ENCODE measurements at places on chromosomes 5 and 9. TPM values are rescaled to one million over a fixed set of nuclear protein-coding genes. Genes with fewer than 3 reads are reported as not detected.

DNA sequence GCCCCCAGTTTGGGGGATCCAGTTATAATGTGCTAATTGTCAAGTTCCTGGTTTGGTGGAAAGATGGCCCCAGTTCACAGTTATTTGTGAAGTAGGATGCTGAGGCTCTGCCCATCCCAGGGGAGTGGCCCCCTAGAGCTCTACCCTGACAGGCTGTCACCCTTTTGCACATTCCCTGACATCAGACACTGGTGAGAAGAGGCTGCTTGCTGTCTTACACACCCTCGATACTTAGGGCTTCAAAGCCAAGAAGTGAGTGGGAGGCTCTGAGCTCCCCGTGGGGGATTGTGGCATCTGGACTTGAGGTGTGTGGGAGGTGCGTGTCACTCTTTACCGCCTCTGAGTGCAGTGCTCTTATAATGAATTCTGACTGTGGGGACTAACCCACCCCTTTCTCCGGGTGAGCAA, 168.5 kb downstream of the DOCK2 start:
- peak; percentile 76 for DNase-seq

The ST8SIA4 gene
- total RNA-seq = 61.3 TPM

DNA sequence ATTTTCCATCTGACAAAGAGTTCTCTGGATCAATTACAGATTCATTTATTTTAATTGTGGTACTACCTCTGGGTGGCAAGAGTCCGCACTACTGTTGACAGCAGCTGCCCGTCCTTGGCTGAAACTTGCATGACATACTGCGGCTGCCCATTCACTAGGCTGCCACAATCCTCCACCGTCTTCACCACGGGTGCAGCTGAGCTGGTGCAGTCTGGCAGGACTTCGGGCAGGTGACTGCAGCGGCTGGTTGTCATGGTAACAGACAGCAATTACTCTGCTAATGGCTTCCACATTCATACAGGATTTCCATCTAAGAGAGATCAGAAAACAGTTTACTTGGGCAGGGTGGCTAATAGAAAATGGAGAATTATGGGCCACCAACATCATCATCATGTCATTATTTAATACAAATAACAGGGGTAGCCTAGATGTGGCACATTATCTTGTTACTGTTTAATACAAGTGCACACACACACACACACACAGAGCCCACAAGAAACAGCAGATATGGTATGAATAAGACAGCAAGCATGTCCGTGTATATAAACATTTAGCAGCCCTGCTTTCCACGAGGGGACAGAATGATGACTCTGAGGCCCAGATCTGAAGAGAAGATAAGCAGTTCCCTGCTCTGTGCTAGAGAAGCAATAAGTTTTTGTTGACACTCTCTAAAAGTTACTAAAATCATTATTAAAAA, 112.3 kb downstream of the MARCHF3 start:
- no peak for DNase-seq

The RAI14 gene
- total RNA-seq = 2.6 TPM

DNA sequence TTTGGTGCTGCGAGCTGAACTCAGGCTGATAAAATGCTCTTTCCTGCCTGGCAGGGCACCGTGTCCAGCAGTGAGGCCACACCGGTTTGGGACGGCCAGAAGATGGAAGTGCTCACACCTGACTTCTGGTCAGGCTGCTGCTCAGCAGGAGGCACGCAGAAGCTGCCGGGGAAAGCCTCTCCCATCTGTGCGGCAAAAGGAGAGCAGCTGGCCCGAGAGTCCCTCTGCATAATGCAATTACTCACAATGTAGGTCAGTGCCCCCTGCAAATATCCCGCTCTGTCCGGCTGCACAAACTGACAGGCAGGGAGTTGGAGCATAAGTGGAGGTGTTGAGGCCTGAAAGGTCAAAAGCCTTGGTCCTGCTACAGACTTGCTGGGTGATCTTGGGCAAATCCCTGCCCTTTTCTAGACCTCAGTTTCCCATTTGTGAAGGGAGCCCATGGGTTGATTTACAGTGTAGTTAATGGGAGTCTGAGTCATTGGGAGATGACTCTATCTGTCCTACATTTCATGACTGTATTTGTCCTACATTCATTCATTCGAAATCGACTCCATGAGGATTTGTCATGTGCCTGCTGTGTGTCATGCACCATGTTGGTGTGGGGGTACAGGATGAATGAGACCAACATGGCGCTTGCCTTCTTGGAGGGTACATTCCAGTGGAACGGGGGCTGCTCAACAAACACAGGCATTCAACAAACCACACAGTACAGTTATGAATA, 61.8 kb upstream of the TBC1D2 start:
- no peak for DNase-seq

DNA sequence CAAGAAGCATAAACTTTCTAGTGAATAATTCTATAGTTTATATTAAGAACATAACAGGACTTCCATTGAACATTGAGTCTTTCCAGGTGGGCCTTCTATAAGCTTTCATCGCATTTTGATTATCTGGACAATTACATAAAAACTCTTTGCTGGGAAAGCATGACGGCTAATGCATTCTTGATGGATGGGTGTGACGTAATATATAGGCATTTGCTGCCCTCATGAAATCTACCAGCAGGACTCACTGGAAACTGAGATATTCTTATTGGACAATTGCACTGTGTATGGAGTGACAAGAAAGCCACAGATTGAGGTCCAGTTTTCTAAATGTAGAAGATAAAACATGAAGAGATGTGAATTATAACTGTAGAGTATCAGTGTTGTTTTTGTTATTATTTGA, 15.0 kb downstream of the PTPRD start:
- DNase-seq = no peak

The RICTOR gene
- 34.2 TPM for total RNA-seq

The TAF11L10 gene
- not detected for total RNA-seq

DNA sequence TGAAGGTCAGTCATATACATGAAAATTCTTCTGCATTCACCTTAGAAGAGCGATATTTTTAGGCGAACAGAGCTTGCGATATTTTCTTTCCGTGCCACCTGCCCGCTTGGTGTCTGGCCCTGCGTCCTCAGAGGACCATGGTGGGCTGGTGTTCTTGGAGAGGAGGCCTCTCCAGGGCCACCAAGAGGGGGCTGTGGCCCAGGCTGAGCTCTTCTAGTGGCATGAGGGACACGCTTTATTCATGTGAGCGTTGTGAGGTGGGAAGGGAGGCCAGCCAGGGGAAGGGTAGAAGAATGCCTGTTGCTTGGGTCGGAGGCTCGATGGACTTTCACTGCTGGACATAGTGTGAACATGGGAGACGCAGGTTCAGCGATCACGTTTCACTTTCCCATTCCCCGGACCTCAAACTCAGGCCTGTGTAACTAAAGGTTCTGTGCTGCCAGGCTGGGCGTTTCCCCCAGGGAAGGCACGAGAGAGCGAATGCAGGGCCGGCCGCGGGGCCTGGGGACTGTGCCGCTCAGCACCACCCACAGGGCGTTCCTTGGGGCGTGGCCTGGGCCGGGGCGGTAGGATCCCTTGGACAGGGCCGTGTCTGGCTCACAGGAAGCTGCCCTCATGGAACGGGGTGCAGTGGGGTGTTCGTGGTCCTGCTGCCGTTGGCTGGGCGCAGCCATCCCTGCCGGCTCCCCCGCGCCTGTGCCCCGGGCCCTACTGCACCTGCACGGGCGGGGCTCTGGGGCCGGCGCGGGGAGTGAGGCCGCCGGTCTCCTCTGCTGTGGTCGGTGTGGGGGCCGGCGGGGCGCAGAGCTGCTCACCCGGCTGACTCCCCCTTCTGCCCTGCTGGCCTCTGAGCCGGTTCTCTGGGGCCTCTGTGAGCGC, 40.7 kb upstream of the CLPTM1L start:
- peak; percentile 97 for DNase-seq

GRCh38 chr5:165630261-165630778, 2124.9 kb downstream of the MAT2B start:
- peak; percentile 68 for DNase-seq
